ENCODE measurements at places on chromosomes 1 and 21.

GRCh38 chr1:179101566-179101965 lies 19.7 kb downstream of the TOR3A start:
- DNase-seq, result no peak

DNA sequence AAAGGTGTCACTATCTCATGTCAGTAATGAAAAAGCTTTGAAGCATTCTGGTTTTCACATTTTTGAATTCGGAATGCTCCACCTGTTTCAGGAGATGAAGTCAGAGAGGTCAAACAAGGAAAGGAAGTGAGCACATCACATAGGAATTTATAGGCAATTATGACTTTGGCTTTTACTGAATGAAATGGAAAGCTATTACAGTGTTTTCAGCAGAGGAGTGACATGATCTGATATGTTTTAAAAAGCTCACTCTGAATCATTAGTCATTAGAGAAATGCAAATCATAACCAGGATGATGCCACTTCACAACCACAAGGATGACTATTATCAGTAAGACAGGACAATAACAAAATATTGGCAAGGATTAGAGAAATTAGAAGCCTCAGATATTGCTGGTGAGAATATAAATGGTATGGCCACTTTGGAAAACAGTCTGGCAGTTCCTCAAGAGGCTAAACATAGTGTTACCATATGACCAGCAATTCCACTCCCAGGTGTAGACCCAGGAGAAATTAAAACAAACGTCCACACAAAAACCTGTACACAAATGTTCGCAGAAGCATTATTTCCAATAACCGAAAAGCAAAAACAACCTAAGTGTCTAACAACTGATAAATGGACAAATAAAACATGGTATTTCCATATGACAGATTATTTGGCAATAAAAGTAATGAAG lies 7.5 kb downstream of the TAF1A start:
- DNase-seq, result no peak

DNA sequence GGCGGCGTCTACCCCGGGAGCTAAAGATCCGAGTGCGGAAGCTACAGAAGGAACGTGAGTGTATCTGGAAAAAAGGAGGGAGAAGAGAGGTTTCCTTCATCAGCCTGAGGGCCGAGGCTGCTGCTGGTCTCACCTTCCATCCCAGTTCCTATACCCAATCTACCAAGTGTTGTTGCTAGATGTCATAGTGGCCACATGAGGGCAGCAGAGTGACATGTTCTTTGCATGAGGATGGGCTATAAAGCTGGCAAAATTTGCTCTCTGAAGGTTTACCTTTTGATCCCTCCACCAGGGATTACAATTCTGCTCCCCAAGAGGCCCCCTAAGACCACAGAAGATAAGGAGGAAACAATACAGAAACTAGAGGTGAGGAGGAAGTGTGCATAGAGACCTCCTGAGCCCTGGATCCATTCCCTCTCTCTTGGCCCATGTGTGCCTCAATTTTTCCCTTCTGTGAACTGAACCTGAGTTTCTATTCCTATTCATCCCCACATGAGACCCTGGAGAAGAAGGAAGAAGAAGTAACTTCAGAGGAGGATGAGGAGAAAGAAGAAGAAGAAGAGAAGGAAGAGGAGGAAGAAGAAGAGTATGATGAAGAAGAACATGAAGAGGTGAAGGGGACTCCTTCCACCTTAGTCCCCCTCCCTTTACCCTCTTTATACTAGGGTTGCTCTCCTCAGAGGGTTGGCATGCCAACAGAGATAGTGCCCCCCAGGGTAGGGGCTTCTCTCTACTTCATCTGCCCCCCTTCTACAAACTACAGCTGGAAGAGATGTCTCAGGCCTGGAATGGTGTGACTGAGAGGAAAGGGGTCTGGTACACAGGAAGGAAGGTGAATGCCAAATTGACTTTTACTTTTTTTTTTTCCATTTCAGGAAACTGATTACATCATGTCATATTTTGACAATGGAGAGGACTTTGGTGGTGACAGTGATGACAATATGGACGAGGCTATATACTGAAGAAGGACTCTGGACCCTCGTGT lies 13.3 kb downstream of the POLR3GL start:
- peak; percentile 92 for DNase-seq

GRCh38 chr21:43775795-43776430 lies at the start of gene CSTB:
Gene CSTB (minus strand): TSS chr21:43776308. CDS start chr21:43776269, 39 bp downstream.
- DNase-seq, result peak; percentile 75

DNA sequence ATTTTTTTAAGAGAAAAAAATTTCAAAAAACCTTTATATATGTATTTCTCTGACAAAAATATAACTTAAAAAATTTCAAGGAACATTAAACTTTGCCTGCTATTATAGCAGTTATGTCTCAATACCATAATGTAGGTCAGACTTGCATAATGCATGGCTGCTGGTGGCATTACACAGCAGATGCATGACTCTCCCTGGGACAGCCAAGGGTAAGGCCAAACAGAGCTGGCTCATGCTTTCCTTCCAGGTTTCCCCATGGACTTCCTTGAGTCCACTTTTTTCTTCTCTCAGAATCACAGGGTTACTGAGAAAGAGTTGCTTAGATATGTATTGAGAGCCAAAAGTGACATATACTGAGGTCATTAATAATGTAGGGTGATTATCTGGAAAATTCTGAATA lies 43.7 kb downstream of the RHOU start:
- DNase-seq, result no peak

- DNase-seq, result peak; percentile 64
These were observed 10.0 kb downstream of the MAP3K6 start for GRCh38 chr1:27356619-27357280.

DNA sequence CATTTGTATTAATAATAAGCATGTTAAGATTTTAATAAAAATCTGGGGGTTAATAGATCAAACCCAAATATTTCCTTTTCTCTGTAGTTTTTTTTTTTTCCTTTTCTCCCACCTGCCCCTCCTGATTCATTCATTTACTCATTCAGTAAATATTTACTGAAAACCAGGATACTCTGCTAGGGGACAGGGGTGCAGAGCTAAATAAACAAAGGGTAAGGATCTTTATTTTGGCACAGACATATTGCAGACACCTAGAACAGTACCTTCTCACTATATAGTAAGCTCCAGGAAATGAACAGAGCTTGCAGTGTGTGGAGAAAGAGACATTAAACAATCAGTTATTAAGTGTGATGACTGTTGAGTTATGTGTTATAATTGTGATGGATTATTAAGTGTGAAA lies 60.9 kb downstream of the AK5 start:
- DNase-seq, result no peak

- no peak for DNase-seq
These were observed 6.9 kb upstream of the GALE start for GRCh38 chr1:23807453-23807852.

DNA sequence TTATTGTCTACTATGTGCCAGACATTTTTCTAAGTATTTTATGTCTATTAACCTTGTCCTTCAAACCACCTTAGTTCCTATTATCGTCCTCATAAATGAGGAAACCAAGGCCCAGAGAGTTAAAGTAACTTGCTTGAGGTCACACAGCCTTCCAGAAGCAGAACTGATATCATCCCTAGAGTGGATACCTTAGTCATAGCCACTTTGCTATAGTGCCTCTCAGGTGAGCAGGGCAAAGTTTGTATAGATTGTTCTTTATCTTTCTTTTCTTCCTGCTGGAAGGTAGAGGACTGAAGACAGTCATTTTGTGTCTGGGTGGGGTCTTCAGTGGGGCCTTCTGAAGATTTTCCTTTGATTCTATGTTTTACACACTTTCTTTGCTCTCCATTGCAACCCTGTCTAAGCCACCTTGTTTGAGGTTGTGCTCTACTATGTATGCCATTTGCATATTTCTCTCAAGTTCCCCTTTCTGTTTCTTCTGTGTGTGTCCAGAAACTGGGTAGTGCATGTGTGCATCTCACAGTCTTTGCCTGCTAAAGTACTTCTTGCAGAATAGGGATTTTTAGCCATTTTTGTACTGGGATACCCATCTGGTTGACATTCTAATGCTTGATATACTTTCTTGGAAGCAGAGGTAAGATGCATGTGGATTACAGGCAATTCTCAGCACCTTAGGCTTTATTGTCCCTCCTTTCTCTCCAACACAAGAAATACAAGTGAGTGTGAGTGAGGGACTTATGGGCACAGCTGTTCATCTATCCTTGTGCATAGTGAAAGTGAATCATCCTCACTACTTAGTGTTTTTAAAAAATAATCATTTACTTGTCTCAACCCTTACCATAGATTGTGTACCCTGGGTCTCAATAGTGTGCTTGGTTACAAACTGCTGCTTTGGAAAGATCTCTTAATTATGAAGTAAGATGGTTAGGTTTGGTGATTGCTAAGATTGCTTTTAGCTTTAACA lies 207.6 kb upstream of the HMCN1 start:
- no peak for DNase-seq

GRCh38 chr1:36831186-36831810 lies 203.0 kb downstream of the GRIK3 start:
- DNase-seq, result no peak

- no peak for DNase-seq
These were observed 441 bp downstream of the PPT1 start for GRCh38 chr1:40096646-40096976.

GRCh38 chr21:25862596-25862995 lies 127.8 kb downstream of the GABPA start:
- DNase-seq, result peak; percentile 51

DNA sequence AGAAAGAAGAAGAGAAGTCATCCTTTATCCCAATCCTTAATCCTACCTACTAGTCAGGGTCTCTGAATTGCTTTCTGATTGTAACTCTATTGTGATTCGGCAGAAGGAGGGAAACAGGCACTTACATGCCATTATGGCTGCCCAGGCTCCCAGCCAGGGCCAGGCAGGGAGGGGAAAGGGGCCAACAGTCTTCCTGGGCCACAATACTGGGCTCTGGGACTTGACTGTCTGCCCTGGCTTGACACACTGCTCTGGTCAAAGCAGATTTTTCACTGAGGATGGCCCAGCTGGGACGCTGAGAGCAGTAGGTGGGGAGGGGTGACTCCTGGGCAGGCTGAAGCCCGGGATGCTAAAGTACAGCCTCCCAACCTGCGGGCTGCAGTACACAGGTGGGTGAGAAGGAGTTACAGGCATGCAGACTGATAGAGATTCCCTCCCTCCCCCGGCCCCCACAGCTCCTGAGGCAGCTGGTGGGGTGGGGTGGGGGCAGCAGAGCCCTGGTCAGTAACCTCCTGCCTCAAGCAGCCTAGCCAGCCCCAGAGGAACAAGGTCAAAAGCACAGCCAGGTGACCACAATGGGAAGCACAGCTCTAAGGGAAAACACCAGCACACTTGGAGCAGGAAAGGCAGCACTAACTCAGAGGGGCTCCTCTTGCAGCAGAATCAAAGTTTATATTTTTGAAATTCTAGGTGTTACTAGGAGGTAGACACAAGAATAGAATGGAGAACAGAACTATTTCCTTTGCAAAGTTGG lies 25.3 kb downstream of the KCND3 start:
- no peak for DNase-seq

DNA sequence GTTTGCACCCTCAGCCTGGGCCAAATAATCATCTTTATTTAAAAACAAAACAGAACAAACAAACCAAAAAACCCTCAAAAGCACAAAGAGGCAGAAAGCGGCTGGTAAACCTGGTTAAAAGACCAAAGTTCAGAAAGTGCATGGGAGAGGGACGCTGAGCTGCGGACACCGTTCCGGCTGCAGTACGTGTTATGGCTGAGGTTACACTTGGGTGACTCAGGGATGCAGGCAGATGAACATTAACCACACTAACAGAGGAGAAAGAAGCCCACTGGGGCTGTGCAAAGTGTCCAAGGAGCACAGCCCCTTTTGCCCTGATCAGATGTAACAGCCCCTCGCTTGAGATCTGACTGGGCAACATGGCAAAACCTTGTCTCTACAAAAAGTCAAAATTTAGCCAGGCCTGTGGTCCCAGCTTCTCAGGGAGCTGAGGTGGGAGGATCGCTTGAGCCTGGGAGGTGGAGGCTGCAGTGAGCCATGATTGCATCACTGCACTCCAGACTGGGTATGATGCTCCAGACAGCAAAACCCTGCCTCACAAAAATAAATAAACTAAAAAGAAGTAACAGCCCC lies 28.3 kb downstream of the GPR157 start:
- DNase-seq, result no peak

GRCh38 chr1:11794446-11795237 lies 11.1 kb downstream of the MTHFR start:
- no peak for DNase-seq

DNA sequence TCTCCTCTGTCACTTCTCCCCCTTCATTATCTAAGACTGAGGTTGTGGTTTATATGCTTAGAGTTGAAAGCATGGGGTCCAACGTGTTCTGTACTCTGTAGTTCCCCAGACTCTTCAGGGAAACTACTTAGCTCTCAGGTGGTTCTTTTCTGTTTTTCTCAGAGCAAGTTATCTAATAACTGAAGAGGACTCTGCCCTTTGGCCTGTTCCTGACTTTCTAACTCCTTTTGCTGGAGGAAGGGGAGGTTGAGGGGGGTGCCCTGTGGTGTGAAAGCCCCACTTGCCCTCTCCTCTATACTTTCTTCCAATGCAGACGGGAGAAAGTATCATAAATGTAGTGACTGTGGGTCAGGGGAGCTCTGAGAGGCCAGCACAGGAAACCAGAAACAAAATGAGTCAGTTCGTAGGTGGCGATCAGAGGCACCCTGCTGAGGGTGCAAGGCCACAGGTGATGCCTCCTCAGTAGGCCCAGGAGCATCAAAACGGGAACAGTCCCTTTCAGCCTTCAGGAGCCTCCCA lies 5.0 kb downstream of the SLC25A44 start:
- no peak for DNase-seq

DNA sequence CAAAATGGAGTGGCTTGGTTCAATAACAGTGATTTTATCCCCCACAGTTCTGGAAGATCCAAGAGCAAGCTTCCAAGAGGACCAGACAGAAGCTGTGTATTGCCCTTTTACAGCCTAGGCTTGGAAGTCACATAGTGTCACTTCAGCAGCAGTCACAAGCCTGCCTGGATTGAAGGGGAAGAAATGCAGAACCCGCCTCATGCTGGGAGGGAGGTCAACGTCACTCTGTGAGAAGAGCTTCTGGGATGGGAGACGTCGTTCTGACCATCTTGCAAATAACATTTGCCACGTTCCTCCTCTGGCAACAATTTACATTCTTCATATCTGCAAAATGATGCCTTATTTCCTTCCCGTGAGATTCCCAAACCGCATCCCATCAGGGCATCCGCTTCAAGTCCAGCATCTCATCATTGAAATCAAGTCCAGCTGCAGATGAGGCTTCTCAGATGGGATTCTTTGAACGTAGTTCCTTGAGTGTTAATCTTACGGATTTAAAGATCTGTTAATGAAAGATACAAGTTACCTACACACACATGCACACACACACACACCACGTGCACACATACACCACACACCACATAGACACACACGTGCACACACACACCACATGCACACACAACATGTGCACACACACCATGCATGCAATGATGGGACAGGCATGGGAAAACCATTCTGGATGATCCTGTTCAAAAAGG lies 23.9 kb upstream of the KIF1B start:
- DNase-seq, result no peak

All from hematopoietic multipotent progenitor cell treated with erythropoietin and hydrocortisone succinate and interleukin-3 and kit ligand, for 8 days (in vitro differentiated cells).